ENCODE measurements at places on chromosomes 12 and 14.

DNA sequence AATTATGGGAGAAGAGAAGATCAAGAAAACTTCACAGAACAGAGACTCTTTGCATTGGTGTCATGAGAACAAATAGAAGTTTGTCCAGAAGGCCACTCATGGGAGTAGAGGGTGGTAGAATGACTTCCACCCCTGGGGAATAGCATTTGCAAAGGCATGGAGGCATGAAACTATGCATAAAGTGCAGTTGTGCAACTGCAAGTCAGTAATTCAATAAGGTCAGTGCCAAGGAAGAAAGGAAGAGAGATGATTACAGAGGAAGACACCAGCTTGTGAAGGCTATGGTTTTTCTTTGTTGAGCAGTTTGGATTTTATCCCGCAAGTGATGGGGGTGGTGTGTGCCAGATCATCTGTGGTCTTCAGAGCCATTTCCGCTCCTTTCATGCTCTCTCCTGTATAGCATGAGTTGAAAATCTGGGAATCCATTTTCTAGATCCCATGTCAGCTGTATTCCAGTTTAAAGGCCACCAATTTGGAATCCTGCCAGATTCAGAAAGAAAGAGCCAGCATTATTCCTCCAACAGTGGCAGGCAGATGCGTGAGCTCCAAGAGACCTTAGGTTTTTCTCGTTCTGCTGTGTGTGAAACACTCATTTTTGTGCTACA is 67.6 kb upstream of the GRIN2B start:
- no peak for DNase-seq

- no peak for DNase-seq
Observed at GRCh38 chr14:21017528-21018245, 7.2 kb downstream of the NDRG2 start.

DNA sequence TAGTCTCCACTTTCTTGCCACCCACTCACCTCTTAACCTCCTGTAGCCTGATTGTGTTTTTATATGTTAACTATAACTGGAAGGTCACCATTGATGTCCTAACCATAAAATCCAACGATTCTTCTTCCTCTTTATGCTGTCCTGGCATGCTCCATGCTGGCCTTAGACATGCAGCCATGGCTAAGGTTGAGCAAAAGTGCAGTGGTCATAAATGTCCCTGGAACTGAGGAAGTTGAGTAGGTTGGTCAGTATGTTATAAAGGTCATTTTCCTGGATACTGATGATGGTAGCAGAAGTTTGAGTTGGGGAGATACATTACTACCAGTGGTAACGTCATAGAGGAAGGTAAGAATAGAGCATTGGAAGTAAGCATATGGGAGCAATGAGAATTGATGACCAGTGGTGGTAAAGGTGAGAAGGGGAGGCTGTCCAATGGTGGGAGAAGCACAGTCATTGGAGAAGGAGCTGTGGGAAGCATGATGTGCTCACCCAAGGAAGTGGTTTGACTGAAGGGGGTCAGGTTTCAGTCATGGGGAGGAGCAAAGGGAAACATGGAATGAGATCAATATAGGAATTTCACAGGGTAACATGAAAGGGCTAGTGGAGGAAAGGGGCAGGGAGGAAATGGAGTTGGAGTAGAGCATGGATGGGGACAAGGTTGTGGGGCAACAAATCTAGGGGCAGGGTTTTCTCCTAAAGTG is 240.8 kb downstream of the DACT1 start:
- no peak for DNase-seq

DNA sequence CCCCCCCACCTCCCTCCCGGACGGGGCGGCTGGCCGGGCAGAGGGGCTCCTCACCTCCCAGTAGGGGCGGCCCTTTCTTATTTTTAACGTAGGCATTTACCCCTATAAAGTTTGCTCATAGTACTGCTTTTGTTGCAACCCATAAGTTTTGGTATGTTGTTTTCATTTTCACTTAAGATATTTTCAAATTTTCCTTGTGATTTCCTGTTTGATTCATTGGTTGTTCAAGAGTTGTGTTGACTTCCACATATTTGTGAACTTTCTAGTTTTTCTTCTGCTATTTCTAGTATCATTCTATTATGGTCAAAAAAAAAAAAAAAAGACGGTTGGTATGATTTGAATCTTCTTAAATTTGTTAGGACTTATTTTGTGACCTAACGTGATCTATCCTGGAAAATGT is 6.5 kb downstream of the NOXRED1 start:
- no peak for DNase-seq

GRCh38 chr14:72677664-72678063 is 216.2 kb downstream of the DPF3 start:
- no peak for DNase-seq

- no peak for DNase-seq
Observed at GRCh38 chr14:94062344-94062940, 18.6 kb downstream of the DDX24 start.

GRCh38 chr14:94458558-94459205 is 6.1 kb upstream of the SERPINA11 start:
- no peak for DNase-seq

- no peak for DNase-seq
Observed at GRCh38 chr12:3421191-3421978, 69.6 kb upstream of the PRMT8 start.

- no peak for DNase-seq
Observed at GRCh38 chr12:18811273-18811672, 73.4 kb downstream of the CAPZA3 start.

GRCh38 chr12:60437297-60437696 is 841.5 kb downstream of the SLC16A7 start:
- no peak for DNase-seq

DNA sequence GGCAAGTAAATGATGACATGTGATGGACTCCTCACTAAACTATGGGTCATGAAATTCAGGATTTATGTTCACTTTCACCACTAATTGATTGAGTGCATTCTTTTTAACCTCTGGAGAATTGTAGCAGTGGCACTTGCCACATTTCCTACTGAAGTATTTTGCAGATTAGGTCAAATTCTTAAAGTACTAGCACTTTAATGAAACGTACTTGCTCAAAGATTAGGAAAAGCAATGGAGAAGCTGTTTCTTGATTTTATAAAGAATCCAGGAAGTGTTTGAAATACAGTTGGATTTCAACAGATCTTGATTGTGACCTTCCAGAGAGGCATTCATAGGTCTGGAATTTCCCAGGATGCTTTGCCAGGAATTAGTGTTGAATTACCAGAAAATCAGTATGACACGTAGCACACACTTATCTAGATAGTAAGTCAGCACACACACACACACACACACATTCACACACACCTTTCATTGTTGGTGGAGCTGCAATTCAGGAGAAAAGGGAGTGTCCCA is 162.6 kb downstream of the MYRFL start:
- no peak for DNase-seq

GRCh38 chr12:43060742-43061141 is 471.2 kb upstream of the PRICKLE1 start:
- DNase-seq, result no peak

DNA sequence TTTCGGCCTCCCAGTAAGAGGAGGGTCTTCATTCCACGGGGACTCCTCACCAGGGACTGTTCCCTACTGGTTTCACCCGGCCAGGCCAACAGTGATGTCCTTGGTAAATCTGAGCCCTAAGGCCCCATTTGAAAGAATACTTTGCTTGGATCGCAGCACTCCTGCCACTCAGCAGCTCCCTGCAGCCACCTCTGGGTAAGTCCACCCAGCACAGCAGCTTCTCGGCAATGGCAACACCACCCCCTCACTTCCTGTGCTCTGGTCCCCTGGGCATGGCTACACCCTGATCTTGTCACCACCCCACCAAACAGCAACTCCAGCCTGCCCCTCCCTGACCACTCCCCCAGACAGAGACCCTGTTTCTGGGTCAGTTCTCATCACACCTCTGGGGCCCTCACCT is 100.3 kb downstream of the SETD3 start:
- no peak for DNase-seq

DNA sequence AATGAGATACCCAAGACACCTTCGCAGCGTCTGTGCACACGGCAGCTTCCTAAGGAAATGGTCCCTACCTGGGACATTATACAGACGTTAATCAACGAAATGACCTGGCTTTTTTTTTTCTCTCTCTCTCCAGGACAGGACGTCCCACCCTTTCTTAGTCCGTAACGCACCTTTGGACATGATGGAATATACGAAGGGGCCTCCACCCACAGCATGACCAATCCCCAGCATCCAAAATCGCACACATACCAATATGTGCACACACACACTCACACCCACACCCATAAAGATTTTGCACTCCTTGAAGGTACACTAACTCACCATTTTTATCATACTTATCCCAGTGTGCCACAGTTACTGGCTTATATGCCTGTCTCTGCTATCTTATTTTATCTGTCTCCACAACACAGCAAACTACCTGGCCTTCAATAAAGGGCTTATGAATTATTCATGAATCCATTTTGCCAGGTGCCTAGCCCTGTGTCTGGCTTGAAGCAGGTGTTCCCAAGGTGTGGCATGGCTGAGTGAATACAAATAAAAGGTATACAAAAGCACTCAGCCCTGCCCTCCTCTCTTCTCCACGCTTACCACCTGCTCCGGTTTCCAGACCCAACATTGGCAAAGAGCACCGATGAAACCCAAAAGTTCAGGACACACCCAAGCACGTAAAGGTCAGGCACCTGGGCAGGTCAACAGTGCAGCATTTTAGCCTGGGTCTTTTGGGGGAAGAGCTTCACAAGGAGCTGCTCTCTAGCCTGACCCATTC is 2.2 kb downstream of the SCNN1A start:
- no peak for DNase-seq

- DNase-seq, result no peak
Observed at GRCh38 chr12:119826661-119827445, 50.3 kb downstream of the CIT start.

- no peak for DNase-seq
Observed at GRCh38 chr12:66931091-66931490, 252.2 kb upstream of the GRIP1 start.

DNA sequence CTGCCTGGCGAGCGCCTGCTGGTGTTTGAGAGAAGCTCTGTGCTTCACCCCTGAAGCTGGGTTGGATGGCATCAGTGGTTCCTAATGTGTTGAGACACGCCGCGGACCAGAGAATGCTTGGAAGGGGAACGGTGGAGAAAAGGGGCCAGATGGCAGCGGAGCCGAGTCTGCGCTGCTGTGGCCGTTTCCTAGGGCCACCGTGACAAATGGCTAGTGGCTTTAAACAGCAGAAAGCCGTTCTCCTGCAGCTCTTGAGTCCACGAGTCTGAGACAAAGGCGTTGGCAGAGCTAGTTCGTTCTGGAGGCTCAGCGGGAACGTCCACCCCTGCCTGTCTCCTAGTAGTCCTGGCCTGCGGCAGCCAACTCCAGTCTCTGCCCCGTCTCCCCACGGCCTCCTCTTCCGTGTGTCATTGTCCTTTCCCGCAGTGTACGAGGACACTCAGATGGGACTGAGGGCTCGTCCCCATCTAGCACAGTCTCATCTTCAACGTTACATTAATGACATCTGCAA is 103.6 kb downstream of the ADGRD1 start:
- no peak for DNase-seq

DNA sequence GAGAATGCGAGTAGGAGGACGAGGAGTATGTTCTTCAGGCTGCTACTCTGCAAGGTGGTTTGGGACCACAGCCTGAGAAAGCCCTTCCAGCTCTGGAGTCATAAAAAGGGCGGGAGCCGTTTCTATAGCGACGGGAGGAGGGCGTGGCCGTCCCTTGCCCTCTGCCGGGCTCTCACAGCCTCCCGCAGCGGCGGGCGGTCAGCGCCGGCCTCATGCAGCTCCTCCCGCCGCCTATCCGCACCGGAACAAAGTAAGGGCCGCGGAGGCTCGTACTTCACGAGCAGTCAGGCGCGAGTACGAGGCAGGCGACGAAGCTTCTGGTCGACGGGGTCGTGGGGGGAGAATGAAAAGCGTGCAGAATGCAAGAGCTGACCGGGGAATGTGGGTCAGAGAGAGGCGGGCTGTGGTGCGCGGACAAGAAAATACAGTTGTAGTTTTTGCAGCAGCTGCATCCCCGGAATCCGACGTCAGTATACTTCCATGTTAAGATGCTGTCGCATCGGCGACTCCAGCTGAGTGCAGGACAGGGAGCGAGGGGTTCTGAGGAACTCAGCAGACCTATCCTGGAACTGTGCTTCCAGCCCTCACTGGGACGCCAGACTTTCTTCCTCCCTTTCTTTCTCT is at the start of gene DYRK4:
Gene DYRK4 (plus strand): TSS at position 175 of the 624 bp plus-strand sequence. CDS start 38 bp downstream, at position 213.
- no peak for DNase-seq

GRCh38 chr14:34450958-34451357 is 11.1 kb downstream of the SPTSSA start:
- no peak for DNase-seq

- DNase-seq, result no peak
Observed at GRCh38 chr12:113896194-113896593, 69.9 kb downstream of the RBM19 start.

GRCh38 chr14:105452963-105453362 is 21.7 kb upstream of the CRIP2 start:
- no peak for DNase-seq

DNA sequence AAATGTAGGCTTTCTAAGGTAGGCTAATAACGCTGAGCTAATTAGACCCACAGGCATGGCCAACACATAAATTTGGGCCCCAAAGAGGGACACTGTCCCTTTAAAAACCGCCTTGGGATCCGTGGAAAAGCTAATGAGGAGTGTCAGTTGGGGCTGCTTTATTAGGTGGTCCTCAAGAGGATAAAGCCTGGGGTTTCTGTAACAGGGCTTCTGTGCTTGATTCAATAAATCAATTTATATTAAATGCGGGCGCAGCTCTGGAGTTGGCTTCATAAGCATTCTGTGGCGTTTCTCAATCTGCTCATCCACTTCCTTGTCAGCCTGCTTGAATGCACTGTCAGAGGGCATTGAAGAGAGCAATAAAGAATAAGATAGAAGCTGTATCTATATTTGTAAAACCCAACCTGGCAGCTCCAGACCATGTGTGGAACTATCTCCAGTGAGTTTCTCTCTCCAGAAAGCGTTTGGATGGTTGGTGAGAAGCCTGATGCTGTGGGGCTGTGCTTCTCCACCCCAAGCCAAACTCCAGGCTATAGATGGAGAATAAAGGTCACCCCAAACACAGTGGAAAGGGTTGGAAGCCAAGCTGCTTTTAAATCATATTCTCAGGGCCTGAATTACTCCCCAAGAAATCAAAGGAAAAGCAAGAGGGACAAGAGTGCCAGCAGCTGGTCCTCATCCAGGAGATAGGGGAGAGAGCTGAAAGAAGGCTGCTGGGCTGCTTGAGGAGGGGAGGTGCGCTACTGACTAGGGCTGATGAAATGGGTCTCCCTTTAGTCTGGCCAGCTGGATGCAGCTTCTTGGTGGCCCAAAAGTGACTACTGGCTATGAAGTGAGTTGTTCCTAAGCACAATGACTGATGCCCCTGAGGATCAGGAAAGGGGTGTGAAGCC is 222.0 kb downstream of the PPM1H start:
- no peak for DNase-seq

- no peak for DNase-seq
Observed at GRCh38 chr12:54616933-54617680, 17.6 kb downstream of the LACRT start.

- DNase-seq, result no peak
Observed at GRCh38 chr14:51248016-51248987, 8.3 kb downstream of the TMX1 start.

DNA sequence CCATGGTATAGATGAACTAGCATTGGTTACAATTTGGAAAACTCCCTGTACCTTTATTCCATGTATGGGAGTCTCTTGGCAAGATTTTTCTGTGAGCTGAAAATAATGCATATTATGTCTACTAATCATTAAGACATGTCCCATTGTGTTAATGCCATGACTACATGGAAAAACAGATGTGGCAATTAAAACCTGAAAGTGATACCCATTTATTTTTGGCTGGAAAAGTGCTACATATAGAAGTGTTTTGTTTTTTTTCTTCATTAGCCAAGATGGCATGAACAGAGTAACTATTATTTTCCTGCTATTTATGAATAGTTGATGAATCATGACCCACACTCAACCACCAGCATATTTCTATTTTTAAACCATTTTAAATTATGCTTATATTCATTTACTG is 58.2 kb downstream of the ALG10B start:
- DNase-seq, result no peak

- no peak for DNase-seq
Observed at GRCh38 chr12:45434094-45434493, 218.2 kb downstream of the ANO6 start.
